ENCODE measurements at places on chromosomes 2 and 18.

GRCh38 chr2:157318884-157319283 is 6.7 kb downstream of the ERMN start:
- no peak for DNase-seq

DNA sequence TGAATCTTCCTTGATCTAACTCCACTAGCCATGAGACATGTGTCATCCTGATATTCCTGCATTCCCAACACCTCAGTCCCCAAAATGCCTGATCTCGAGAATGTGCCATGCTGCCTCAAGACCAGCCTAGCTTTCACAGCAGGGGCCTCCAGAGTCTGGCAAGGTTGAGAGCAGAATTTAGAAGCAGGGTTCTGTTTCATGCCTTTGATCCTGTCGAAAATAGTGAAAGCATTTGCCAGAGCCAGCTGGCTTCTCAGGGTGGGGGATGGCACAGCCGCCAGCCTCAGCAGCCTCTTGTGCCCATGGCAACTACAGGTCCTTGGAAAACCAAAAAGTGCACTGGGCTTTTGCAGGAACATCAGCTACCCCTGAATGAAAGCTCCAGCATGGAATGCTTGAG is 143.5 kb downstream of the RTN4 start:
- DNase-seq: no peak

- DNase-seq: no peak
Observed at GRCh38 chr2:106944215-106944614, 58.2 kb upstream of the ST6GAL2 start.

DNA sequence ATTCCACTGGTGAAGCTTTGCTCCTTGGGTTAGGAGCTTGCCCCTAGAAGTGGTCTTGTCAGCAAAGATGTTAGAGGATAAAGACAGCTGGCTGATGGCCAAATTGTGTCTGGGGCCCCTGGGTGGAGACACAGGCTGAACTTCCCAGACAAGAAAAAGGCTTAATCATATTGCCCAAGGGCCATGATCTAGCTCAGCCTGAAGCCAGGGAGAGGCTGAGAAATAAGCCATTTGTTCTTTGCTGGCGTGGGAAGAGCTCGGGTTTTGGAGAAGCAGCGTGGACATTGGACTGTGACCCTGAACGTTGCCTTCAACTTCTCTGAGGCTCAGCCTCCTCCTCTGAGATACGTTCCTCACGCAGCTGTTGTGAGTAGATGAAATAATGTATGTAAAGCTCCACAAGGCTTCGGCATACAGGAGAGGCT is 153.0 kb downstream of the ZFP36L2 start:
- DNase-seq: no peak

GRCh38 chr18:36451454-36452251 is 154.1 kb downstream of the FHOD3 start:
- no peak for DNase-seq

- no peak for DNase-seq
Observed at GRCh38 chr2:19332503-19332902, 25.9 kb downstream of the OSR1 start.

- no peak for DNase-seq
Observed at GRCh38 chr2:136156411-136156810, 38.5 kb upstream of the CXCR4 start.

DNA sequence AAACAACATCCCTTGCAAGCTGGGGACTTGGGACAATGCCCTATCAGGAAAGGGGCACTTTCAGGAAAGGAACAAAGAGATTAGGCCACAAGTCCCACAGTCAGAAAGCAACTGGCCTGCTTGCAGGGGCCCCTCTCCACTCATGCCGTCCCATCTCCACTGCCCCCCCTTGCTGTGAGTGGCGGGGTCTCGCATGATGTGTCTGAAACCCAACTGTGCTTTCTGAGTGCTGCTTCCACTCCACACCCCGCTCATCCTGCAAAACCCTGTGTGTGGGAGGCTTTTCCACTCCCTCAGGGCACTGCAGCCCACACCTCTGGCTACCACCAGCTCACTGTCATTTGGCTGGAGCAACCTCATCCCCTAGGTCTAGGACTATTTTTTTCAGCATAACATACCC is 7.9 kb downstream of the HS6ST1 start:
- DNase-seq: no peak

DNA sequence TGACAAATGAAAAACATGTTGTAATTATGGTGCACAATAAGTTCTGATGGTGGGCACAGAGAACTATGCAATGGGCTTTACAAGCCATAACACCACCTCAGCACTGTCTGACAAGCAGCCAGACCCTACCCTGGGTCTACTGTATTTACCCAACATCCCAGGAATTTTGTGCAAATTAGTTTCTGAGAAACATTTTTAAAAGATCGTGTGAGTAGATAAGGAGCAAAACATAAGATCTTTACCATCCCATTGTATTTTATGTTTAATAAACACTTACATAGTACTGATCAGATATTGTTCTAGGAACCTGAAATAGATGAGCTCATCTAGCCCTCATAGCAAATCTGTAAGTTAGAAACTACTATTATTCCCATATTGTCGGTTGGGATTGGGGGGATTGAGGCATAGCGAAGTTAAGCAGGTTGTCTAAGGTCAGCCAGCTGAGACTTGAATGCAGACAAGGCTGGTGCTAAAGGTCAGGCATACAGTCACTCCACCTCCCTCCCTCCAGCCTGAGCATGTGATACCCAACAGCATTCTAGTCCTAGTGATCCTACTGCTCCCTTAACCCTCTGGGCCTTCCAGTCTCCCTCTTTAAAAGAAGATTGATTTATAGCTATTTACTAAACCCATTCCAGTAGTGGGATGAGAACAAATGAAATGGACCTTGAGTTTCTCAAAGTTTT is 67.4 kb upstream of the STAM2 start:
- no peak for DNase-seq

DNA sequence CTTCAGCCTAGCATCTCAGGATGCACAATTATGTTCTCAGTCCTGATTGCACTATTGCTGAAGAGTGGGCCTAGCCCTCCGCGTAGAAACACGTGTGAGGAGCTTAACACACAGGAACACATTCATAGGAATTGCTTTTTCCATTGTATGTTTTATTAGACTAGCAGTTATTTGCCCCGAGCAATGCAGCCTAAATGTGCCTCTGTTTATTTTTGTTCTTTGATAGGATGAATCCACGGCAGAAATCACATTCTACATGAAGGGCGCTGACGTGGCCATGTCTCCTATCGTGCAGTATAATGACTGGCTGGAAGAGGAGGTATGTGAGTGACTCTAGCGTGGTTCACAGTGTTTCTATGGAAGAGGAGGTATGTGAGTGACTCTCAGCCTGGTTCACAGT is 65.9 kb upstream of the NFATC1 start:
- no peak for DNase-seq

GRCh38 chr2:127166231-127166860 is 53.8 kb downstream of the CYP27C1 start:
- no peak for DNase-seq

DNA sequence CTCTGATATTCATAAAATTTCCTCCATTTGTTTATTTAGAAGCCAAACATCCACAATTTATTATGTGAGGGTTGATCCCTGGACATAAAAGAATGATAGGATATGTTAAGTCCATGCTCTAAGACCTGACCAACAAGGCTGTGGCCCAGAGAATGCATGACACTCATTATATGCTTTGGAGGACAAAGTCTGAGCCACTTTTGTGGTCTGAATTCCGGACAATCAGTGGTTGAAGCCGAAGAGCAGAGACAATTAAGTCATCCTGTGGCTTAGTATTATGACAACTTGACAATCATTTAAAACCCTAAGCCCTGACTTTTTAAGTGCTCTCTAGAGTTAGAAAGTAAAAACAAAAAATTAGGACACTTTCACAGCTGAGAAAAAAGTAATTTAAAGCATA is 483.3 kb downstream of the PLCL1 start:
- no peak for DNase-seq

GRCh38 chr2:8365331-8365910 is 316.4 kb upstream of the ID2 start:
- DNase-seq: no peak

DNA sequence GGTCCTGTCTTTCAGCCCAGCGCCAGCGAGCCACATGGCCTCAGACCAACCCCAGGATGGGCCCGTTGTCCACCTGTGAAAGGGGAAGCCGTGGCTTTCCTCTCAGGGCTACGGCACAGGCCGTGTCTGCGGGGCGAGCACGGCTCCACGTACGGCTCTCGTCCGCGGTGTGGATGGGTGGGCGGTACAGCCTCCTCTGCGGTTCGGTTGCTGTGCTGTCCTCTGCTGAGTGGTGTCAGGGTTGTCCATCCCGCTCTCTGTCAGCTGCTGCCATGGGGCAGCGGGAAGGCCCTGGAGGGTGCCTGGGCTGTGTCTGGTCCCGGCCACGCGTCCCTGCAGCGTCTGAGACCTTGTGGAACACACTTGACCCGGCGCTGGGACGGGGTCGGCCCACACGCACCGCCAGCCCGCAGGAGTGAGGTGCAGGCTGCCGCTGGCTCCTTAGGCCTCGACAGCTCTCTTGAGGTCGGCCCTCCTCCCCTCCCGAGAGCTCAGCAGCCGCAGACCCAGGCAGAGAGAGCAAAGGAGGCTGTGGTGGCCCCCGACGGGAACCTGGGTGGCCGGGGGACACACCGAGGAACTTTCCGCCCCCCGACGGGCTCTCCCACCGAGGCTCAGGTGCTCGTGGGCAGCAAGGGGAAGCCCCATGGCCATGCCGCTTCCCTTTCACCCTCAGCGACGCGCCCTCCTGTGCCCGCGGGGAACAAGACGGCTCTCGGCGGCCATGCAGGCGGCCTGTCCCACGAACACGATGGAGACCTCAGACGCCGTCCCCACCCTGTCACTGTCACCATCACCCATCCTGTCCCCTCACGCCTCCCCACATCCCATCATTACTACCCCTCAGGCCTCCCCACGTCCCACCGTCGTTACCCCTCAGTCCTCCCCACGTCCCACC is 128.7 kb downstream of the NFATC1 start:
- no peak for DNase-seq

DNA sequence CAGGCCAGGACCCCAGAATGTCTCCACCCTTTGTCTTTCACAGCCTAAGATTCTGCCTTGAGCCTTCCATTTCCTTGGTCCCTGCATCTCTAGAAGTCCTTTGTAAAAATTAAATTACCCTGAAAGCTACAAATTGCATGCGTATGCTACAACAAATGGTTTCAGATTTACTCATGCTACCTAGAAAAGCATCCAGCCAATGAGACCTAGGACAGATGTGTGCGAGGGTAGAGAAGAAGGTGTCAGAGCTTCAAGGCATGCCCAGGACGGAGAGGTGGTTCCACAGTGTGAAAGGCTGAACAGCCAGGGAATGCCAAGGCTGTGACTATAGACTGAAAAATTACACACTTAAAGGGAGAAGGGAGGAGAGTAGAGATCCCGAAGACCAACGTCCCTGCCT is 40.2 kb downstream of the CCBE1 start:
- no peak for DNase-seq

- no peak for DNase-seq
Observed at GRCh38 chr2:214899751-214900150, 90.3 kb upstream of the BARD1 start.

- no peak for DNase-seq
Observed at GRCh38 chr18:46702471-46702870, 45.5 kb upstream of the LOXHD1 start.

GRCh38 chr2:3587432-3587831 is 7.5 kb upstream of the COLEC11 start:
- no peak for DNase-seq

GRCh38 chr2:199223791-199224190 is 233.9 kb downstream of the SATB2 start:
- DNase-seq: peak; percentile 14

DNA sequence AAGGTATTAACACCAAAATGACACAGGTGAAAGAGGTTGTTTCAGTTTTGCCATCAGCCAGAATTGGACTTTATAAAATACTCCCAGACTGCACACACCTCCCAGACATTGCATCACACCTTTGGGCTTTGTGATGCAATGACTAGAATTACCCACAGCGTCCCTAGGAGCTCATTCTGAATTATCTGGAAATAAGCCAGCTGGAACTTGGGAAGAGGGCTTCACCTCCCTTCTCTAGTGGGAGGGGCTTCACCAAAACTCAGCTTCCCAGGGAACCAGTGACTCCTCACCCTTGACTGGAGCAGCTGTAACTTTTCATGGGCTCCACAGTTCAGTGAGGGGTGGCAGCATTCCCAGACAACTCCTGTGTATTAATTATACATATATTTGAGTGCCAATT is 83.1 kb upstream of the BZW1 start:
- DNase-seq: peak; percentile 69

DNA sequence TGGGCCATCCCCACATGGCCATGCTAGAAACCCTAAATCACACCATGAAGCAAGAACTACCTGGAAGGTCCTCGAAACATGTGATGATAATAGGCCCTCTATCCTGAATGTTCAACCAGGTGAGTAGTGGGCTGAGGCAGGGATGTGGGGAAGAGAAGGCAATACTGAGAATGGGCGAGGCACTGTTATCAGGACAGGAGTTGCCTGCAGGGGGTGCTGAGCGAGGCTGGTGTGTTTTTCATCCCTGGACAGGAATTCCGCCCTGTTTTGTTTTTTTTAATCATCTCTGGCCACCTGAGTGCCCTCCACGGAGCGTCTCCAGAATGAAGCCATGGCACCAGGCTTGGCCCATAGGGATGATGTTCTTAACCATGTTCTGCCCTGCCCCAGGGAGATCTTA is 103.0 kb upstream of the SOX11 start:
- no peak for DNase-seq

GRCh38 chr18:29874519-29875098 is 1167.9 kb downstream of the DSC3 start:
- DNase-seq: peak; percentile 21

- DNase-seq: no peak
Observed at GRCh38 chr18:60248336-60249330, 123.9 kb downstream of the MC4R start.

DNA sequence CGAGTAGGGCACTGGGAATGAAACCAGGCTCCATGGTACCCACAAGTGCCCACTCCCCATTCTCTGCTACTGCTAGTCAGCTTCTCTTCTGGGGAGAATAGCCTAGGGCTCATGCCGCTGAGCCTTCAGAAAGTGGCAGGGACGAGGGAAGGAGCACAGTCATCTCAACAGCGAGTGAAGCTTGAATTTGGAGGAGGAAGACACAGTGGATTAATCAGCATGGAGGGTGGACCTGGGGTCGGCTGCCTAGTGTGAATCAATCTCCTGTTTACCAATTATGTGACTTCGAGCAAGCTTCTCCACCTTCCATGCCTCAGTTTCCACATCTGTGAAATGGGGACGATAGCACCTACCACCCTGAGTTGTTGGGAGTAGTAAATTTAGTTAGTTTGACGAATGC is 157.0 kb downstream of the SEPTIN10 start:
- no peak for DNase-seq

GRCh38 chr2:3442185-3442584 is 62.7 kb downstream of the TRAPPC12 start:
- no peak for DNase-seq

- no peak for DNase-seq
Observed at GRCh38 chr2:58557176-58557575, 316.1 kb upstream of the FANCL start.

GRCh38 chr2:33241581-33241980 is 234.9 kb upstream of the RASGRP3 start:
- no peak for DNase-seq

DNA sequence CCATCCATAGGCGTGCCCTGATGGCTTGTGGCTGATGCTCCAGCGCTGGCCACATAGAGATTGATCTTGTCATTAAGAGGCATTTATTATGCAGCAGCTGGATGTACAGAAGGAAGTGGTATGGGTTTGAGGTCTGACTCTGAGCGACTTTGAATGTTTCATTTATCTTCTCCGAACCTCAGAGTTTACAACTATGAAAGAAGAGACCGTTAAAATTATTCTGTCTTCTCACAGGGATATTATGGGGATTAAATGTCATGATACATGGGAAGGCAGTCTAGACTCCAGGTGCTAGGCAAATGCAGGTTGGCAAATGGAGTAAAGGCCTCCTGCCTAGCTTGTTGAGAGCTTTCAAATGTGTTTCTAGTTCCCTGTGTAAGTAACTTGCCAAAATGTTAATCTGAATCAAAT is 30.3 kb downstream of the MOGAT1 start:
- DNase-seq: no peak
